Activated naive CD8-positive, alpha-beta T cell treated with anti-CD3 and anti-CD28 coated beads for 36 hours (primary cell): ENCODE measurements at places on chromosomes 12 and 14.

- no peak for DNase-seq
These were observed 68.9 kb downstream of the SLC6A15 start for GRCh38 chr12:84843593-84844144.

GRCh38 chr12:133231001-133231400 lies 4.7 kb downstream of the ANHX start:
- no peak for DNase-seq

GRCh38 chr14:22537436-22538310 lies 51.4 kb downstream of the DAD1 start:
- no peak for DNase-seq

- DNase-seq: no peak
These were observed 780.5 kb downstream of the NRXN3 start for GRCh38 chr14:78950649-78951048.

GRCh38 chr12:1593174-1594005 lies 991 bp downstream of the FBXL14 start:
- DNase-seq: peak; percentile 64

DNA sequence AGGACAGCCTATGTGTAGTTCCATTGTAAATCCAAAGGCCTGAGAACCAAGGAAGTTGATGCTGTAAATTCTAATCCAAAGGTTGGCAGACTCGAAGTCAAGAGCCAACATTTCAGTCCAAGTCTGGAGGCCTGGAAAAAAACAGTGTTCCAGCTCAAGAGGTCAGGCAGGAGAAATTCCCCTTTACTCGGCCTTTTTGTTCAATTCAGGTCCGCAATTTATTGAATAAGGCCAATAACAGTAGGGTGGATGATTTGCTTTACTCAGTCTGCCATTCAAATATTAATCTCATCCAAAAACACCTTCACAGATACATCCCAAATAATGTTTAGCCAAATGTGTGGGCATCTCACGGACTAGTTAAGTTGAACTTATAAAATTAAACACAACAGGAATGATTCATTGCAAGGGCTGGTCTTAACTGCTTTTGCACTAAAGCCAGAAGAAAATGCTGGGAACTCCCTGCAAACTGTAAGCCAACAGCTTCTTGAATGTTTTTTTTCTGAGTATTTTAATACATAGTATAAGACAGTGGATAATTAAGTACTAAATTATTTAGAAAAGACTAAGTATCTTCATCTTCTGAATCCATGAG lies 197.4 kb upstream of the GARIN6 start:
- no peak for DNase-seq

DNA sequence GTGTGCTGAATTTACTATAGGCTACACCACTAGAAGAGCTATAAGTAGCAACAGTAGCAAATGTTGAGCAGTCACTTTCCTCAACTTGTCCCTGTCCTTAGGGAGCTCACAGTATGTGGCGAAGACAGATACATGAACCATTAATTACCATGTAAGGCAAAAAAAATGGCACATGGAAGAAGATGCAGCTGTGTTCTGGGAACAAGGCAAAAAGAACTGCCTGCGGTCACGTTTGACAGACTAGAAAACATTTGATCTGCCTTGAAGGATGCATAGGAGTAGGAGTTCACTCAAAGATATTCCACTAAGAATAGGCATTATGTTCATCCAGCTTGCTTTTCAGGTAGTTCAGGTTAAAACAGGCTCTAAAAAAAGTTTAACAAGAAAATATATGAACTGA lies 46.5 kb upstream of the IFNG-AS1 start:
- DNase-seq: no peak

DNA sequence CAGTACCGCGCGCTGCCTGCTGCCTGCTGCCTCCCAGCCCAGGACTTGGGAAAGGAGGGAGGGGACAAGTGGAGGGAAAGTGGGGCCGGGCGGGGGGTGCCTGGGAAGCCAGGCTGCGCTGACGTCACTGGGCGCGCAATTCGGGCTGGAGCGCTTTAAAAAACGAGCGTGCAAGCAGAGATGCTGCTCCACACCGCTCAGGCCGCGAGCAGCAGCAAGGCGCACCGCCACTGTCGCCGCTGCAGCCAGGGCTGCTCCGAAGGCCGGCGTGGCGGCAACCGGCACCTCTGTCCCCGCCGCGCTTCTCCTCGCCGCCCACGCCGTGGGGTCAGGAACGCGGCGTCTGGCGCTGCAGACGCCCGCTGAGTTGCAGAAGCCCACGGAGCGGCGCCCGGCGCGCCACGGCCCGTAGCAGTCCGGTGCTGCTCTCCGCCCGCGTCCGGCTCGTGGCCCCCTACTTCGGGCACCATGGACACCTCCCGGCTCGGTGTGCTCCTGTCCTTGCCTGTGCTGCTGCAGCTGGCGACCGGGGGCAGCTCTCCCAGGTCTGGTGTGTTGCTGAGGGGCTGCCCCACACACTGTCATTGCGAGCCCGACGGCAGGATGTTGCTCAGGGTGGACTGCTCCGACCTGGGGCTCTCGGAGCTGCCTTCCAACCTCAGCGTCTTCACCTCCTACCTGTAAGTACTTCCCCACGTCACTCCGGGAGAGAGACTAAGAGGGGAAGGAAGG lies at the start of gene LGR5:
Gene LGR5, plus strand, starts transcription at position 186 of the 732 bp plus-strand sequence. Its CDS starts 283 bp downstream, at position 469.
- peak; percentile 31 for DNase-seq

DNA sequence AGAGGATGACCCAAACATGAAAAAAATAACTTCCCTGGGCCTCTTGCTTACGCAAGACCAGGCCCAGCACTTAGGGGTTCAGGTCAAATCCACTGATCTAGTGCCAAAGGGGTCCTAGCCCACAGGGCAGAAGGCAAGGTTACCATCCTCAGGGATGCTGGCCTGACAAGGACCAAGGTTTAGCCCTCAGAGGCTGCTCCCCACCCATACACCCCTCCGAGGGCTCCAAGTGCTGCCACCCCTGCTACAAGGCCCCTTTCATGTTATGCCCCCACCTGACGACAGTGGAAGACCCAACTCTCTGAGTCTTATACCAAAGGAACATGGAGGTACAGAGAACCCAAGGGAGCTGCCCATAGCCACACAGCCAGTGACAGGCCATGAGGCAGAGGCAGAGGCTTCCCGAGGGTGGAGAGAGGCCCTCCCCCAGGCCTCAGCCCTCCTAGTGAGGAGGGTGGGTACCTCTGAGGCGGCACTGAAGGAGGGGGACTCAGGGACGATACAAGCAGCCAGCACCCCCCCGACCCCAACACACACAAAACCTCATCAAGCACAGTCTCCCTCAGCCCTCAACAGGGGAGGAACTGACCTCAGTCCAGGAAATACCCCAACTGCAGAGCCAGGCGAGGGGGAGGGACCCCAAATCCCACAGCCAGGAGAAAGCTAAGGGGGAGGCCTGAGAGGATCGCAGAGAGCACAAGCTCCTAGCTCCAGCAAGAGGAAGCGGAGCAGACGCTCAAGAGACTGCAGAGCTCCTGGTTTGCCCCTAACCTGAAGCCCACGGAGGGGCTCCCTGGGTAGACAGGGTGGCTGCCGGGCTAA lies 37.0 kb downstream of the ANAPC7 start:
- DNase-seq: no peak

- no peak for DNase-seq
These were observed 212.2 kb downstream of the DUSP6 start for GRCh38 chr12:89140141-89140540.
